Nephron progenitor cell (in vitro differentiated cells): ENCODE measurements at places on chromosomes 7 and 10.
A peak's percentile ranks its signal among the peaks of the same experiment; 100 is the strongest.

DNA sequence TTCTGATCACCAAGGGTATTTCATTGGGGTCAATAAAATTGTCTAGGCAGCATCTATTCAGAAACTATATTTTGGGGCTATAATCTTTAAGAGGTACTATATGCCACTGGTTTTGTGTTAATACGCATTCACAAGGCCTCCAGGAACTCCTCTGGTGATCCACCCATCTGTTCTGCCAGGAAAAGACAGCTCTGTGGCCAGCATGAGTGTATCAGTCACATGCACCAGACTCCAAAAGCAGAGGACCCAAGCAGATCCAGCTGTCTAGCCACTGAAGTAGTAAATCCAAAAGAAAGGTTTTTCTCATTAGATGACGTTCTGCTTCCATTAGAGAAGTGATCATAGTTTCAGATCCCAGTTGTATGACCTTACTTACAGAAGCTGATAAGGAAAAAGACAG is 199.6 kb upstream of the CELF2 start:
- no peak for DNase-seq

DNA sequence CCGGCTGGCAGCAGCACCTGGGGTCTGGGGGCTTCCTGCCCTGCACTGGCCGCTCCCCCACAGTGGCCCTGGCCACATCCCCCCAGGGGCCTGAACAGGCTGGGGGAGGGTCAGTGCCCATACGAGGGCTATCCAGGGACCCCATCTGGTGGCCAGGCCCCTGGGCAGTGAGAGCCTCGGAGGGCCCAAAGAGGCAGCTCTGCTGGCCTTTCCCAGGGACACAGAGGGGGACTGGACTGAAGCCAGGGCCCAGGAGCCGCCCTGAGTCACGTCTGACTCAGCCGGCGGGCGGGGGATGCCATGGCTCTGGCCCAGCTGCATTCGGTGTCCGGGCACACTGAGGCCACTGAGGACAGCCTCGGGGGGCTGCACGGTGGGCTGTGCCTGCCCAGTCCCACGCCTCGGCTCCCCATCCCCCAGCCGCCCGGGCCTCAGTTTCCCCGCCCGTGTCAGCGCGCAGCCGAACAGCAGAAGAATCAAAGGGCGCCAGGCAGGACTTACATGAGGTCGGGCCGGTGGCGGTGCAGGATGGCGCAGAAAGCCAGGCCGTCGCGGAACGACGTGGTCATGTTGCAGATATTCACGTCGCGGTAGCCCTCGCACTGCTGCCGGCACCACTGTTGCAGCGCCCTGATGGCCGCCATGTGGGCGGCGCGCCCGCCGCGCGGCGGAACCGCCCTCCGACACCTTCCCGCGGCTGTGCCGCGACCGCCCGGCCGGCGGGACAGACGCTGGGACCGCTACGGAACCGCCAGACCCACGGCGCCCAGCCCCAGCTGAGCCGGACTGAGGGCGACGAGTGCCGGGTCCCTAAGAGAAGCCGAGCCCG is at the start of gene MICALL2:
TSS of gene MICALL2 (minus strand) at position 788 of the 829 bp plus-strand sequence. CDS start at position 644, 144 bp downstream.
- peak; percentile 42 for DNase-seq

DNA sequence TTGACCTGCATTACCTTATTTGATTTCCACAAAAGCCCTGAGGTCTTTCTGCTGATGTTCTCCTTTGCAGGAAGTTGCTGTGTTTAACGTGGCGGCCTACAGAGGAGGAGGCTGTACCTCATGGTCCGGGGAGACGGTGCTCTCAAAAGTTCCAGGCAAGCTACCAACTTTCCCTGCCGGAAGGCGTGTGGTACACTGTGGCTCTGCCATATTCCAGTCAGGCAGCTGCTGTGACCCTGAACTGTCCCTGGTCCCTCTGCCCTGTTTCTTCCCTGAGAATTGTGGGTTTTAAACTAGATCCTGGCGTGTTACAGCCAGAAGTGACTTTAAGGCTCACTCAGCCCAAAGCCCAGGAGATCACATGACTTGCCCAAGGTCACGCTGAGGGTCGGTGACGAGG is 139.2 kb downstream of the TEX36 start:
- DNase-seq, result no peak

- DNase-seq, result no peak
Observed at GRCh38 chr7:26538689-26539088, 247.0 kb downstream of the SNX10 start.

DNA sequence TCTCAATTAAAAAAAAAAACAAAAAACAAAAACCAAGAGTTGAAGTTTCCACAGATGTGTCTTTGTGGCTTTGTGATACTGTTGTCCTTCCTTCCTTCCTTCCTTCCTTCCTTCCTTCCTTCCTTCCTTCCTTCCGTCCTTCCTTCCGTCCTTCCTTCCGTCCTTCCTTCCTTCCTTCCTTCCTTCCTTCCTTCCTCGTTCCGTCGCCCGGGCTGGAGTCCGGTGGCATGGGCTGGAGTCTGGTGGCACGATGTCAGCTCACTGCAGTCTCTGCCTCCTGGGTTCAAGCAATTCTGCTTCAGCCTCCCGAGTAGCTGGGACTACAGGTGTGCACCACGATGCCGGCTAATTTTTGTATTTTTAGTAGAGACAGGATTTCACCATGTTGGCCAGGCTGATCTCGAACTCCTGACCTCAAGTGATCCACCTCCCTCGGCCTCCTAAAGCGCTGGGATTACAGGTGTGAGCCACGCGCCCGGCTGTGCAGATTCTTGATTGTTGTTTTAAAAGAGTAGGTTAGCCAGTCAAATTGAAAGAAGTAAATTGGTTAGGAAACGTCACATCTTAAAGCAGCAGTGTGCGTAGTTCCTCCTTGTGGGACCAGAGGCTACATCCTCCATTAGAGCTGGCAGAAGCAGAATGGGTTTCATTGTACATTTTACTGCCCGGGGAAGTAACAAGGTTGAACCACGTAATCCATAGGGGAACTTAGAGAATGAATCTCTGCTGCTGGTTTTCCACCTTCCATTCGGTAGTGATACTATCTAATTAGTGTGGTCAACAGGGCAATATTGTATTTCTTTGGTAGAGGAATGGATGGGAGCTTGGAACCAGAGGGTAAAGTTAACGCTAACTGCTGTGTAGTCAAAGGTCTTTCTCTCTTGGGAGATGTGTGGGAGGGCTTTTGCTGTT is 20.6 kb downstream of the DNAJB6 start:
- no peak for DNase-seq

DNA sequence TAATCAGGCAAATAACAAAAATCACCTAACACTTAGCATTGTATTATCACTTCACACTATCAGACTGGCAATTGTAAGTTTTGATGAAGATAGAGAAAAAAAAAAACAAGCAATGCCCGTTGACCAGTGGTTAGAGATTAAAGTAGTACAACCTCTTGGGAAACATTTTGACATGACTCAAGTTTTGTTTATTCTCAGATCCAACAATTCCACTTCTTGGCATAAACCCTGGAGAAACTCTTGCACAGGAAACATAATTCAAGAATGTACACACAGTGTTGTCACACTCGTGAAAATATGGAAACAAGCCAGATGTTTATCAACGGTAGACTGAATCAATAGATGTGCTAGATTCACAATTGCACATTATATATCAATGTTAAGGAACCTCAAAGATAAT is 37.2 kb downstream of the FRMD4A start:
- no peak for DNase-seq
